Pons (tissue), 1 donor: ENCODE measurements at places on chromosomes 5 and 9.

DNA sequence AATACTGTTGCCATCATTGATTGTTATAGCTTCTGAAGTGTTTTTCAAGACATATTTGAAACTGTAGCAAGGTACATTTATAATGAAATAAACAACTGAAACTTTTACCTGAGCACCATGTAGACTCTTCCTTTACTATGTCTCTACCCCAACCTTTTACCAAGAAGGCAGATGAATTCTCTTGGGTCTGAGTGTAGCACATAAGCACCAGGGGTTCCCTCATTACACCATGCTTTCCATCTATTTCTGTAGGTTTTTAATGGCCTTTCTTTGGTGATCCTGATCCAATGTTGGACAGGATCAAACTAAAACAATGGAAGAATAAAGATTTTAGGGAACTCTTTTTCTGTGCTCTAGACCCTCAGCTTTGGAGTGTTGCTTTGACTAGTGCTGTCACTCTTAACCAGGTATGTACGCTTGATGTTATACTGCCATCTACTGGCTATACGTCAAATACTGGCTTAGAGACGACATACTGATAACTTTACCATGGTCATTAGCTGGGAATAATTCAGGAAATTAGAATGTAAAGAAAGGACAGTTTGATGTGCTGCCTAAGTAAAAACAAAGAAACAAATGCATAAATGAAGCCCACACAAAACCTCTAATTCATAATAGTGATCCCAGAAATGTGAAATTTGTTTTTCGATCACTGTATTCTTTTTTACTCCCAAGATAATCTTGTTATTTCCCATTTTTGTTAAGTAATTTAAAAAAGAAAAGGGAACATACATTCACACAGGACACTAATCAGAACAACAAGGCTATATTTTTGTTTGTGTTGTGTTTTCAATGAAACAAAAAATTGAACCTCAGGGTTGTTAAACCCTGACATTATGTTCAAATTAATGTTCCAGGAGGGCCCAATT, 30.7 kb downstream of the IFNW1 start:
- DNase-seq, result peak; percentile 89

- peak; percentile 14 for DNase-seq
These were observed 486.6 kb downstream of the CCDC171 start for GRCh38 chr9:16039218-16039987.

DNA sequence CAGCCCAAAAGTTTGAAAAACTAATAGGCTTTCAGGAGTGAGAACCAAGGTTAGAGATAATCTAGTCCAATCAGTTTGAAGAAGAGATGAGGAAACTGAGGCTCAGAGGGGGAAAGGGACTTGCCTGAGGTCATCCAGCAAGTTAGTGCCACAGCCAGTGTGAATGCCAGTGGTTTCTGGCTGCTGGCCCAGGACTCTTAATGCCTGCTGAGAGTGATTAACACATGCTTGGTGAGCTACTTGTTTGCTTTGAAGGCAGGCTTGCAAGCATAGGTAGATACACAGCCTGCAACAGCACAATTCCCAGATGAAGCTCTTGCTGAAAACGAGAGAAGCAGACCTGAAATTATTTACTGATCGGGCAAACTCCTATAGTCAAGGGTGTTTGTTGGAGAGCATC, 591.6 kb upstream of the SGCD start:
- no peak for DNase-seq

DNA sequence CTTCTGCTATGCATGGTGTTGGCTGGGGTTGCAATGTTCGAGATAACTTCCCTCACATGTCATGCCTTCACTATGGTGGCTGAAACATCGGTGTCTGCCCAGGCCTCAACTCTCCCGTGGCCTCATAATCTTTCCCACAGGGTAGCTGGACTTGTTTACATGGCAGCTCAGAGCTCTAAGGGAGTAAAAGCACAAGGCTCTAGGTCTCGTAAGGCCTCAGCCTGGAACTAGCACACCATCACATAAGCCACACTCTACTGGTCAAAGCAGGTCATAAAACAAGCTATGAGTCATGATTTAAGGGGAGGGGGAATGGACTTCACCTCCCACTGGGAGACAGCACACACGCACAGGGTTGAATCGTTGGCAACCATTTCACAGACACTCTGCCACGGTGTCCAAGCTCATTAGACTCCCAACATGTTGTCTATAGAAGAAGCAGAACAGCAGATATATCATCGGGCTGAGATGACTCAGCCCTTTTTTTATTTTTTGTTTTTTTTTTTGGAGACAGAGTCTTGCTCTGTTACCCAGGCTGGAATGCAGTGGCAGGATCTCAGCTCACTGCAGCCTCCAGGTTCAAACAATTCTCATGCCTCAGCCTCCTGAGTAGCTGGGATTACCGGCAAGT, 66.8 kb upstream of the IL17B start:
- DNase-seq, result no peak

DNA sequence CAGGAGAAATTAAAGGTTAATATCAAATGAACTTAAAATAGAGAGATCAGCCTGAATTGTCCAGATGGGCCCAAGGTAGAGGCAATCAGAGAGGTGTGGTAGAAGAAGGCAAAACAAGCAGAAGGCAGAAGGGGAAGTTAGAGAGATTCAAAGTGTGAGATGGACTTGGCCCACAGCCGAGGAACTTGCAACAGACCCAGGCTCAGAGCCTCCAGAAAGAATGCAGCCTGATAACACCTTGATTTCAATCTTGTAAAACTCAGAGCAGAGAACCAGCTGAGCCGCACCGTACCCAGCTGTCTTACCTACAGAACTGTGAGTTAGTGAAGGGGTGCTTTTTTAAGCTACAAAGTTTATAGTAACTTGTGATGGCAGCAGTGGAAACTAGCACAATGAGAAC, 190.9 kb downstream of the RFK start:
- DNase-seq, result no peak

- no peak for DNase-seq
These were observed 96.5 kb upstream of the LMX1B start for GRCh38 chr9:126516936-126517832.

DNA sequence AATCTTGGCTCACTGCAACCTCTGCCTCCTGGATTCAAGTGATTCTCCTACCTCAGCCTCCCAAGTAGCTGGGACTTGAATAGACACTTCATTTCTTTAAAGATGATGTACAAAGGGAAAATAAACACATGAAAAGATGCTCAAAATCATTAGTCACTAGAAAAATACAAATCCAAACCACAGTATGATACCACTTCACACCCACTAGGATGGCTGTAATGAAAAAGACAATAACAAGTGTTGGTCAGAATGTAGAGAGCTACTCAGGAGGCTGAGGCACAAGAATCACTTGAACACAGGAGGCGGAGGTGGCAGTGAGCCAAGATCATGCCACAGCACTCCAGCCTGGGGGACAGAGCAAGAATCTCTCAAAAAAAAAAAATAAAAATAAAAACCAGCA, 13.0 kb downstream of the F2RL2 start:
- DNase-seq, result no peak

DNA sequence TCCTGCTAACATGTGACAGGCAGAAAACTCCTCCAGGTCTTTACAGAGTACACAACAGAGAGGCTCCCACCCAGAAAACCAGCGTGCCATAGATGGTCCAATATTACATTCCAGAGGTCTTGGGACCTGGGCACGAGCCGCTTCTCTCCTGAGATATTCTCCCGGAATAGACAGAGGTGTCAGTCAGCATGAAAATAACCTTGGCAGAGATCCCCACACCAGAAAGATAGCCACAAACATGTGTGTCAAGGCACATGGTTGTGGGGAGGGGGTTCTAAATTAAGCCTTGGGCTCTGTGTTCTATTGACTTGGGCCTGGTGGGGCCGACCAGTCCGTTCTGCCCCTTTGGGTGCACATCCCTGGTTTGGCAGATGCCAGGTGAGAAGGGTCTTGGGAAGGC, 78.4 kb downstream of the BOD1 start:
- DNase-seq, result no peak

- peak; percentile 74 for DNase-seq
These were observed 51.0 kb downstream of the FKTN start for GRCh38 chr9:105608721-105609598.

DNA sequence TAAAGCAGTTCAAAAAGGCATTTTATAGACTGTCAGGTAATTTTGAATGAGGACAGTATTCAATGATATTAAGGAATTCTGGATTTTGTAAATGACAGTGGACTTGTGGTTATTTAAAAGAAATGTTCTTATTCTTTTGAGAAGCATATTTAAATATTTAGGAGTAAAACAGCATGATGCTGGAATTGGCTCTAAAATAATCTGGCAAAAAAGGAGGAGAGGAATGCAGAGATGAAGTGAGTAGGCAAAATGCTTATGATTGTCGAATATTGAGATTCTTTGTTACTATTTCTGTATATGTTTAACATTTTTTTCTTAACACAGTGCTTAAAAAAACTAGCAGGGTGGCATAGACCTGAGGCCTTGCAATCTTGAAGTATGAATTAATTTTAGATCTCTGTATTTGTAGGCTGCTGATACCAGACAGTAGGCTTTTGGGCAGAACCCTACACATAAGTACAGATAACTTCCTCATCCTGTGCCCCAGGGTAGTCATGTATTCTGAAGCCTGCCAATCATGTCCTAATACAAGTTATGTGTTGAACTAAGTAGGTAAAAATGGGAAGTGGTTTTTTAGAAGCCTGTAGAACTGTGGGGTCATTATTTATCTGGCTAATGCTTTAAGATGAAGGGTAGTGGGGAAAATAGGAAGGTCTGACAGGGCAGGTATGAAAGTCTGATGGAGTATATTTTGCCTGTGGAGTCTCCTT, 9.4 kb downstream of the CD180 start:
- DNase-seq, result peak; percentile 48

GRCh38 chr9:130237076-130237475, 28.5 kb upstream of the HMCN2 start:
- no peak for DNase-seq
